ENCODE measurements at places on chromosomes 4 and X. TPM values are rescaled to one million over a fixed set of nuclear protein-coding genes. Genes with fewer than 3 reads are reported as not detected.

DNA sequence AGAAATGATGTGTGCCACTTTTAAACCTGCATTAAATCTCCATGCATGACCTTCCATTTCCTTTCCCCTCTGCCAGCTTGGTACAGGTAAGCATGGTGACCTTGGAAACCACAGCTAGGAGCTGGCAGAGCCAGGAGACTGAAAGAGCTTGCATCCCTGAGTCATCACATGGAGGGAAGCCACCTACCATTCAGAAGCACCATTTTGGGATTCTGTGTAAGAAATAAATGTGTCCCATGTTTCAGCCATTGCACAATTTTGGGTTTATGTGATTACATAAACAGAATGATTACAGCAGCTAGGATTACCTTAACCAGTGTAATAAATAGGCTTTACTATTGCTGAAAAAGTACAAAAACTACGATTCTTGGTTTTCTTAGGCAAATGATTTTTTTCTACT, 17.3 kb upstream of the CCDC149 start:
- DNase-seq: no peak

GRCh38 chr4:62133977-62134376, 933.9 kb downstream of the ADGRL3 start:
- no peak for DNase-seq

- no peak for DNase-seq
These were observed 999 bp downstream of the ZNF518B start for GRCh38 chr4:10456260-10456594.

PTTG2 gene
- not detected for polyA plus RNA-seq

DNA sequence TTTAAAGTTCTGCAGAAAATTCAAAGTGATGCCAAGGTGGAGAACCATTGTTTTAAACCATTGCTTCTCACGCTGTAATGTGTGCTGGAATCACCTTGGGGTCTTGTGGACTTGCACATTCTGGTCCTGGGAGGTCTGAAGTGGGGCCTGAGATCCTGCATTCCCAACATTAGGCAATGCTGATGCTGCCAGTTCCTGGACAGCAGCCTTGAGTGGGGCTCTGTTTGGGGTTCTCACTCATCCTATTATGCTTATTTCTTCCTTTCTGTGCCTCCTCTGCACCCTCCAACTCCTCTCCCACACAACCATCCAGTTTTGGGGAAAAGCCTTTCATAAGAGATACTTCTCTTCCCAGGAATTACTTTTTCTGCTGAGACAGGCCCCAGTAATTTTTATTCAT, 44.2 kb upstream of the RASSF6 start:
- DNase-seq: no peak

GRCh38 chrX:136931661-136932060, 51.1 kb upstream of the RBMX start:
- DNase-seq: no peak

MAGEE1 gene
- 0.57 TPM for polyA plus RNA-seq

GRCh38 chrX:47564438-47565085, 3.6 kb downstream of the ARAF start:
- no peak for DNase-seq

ELOVL6 gene
- polyA plus RNA-seq: 21.1 TPM

DNA sequence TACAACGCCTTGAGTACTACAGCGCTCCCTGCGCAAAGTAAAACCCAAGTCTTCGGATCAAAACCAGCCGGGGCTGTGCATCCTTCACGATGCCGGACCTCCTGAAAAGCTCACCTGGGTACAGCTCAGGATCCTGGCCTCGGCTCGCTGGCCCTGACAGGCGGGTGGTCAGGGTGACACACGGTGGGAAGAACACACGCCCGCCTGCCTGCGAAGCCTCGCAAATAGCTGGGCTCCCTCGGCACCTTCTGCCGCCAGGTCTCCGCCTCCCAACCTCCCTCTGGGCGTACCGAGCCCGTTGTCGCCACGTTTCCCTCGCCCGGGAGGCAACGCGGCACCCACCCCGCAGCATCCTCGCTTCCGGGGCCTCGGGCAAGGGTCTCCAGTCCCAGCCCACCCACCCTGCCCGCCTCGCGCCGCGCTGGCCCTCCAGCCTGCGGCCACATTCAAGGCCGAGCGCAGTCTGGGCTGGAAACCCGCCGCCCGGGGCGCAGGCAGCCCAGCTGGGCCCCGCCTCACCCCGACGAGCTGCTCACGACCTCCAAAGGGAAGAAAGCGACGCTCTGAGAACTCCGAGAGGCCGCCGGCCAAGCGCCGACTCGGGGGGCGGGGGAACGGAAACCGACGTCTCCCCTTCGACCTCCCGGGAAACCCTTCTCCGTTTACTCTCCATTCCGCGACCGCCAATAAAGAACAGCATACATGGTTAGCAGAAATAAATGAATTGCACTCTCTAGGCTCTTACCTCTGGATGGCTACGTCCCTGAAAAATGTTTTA, 511 bp downstream of the PPM1K start:
- no peak for DNase-seq

GRCh38 chr4:1683736-1684505, at the start of gene FAM53A:
Gene FAM53A, minus strand, starts transcription at chr4:1684313. Its CDS starts 15,572 bp downstream, at chr4:1668741.
- DNase-seq: peak; percentile 92

GRCh38 chrX:50698944-50699343, 115.0 kb downstream of the SHROOM4 start:
- no peak for DNase-seq

GRCh38 chrX:29447867-29448266, 767.5 kb upstream of the MAGEB2 start:
- no peak for DNase-seq

DNA sequence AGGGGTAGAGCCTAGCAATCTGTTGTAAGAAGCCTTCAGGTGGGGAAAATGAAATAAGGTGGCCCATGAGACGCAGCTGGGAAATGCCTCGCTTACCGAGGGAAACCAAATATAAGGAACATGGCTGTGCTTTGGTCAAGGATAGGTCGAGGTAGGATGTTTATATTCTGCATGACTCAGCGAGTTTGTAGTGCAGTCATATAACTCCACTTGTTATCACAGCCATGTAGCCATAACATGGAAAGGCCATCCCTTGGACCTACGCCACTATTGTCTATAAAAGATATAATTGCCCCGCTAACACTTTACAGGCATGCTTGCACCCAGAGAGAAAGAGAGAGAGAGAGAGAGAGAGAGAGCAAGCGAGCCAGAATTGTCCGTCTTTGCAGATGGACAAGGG, 80.9 kb upstream of the GLRA2 start:
- DNase-seq: no peak

- no peak for DNase-seq
These were observed 26.4 kb upstream of the ARSJ start for GRCh38 chr4:114005569-114006442.

PROM1 gene
- polyA plus RNA-seq: 6.7 TPM

GRCh38 chr4:182074139-182074538, 169.1 kb upstream of the TENM3 start:
- peak; percentile 8 for DNase-seq

DNA sequence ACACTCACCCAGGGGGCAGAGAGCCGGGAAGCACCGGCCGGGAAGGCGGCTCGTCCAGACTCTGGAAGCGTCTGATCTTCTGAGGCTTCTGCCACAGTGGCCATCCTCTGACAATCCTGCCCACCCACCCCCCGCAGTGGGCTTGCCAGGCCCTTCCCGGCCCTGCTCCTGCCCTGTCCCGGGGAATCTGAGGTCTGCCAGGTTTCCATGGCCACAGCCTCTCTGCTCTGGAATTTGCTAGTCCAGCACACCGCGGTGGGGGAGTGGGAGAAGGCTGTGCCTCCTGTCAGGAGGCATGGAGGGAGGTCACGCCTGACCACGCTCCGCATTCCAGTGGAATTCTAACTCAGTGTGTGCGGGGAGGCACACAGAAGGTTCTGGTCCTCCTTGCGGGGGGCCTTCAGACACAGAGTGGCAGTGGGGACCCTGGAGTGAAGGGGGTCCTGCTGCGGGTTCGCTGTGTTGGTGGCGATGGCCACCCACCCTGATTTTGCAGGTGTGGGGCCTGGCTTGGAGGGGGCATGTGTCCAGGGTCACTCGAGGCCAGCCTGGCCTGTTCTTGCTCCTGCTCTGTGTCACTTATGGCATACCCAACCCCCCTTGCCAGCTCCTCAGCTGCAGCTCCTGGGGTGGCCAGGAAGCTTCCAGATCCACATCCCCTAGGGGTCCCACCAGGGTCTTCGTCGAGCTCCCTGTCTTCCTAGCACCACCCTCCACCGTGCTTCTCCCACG, 55.6 kb upstream of the ADRA2C start:
- DNase-seq: peak; percentile 33

- peak; percentile 57 for DNase-seq
These were observed at the start of gene FRMPD3 for GRCh38 chrX:107448998-107449835. Gene FRMPD3, plus strand, starts transcription at chrX:107449652. Its CDS starts 76,937 bp downstream, at chrX:107526589.

DNA sequence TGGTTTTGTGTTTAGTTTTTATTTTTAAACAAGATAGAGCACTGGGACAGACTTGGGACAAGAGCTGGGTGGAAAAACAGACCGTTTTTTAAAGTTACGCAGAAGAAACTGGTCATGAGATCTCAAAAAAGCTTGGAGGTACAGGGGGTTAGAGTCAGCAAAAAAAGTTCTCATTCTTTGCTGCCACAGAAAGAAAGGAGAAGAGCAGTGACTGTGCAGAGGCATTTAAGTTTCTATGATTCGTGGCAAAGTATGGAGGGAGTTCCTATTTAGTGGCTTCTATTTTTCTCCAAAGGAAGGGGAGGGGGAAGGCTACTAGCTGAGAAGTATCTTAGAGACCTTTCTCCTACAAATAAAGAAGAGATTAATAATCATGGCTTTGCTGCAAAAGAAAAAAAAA, 68.3 kb downstream of the MANBA start:
- no peak for DNase-seq

C4orf50 gene
- polyA plus RNA-seq: 0.02 TPM

- no peak for DNase-seq
These were observed 23.5 kb downstream of the CD99 start for GRCh38 chrX:2714551-2714950.

- DNase-seq: no peak
These were observed 58.0 kb downstream of the RHOH start for GRCh38 chr4:40254608-40255392.

DNA sequence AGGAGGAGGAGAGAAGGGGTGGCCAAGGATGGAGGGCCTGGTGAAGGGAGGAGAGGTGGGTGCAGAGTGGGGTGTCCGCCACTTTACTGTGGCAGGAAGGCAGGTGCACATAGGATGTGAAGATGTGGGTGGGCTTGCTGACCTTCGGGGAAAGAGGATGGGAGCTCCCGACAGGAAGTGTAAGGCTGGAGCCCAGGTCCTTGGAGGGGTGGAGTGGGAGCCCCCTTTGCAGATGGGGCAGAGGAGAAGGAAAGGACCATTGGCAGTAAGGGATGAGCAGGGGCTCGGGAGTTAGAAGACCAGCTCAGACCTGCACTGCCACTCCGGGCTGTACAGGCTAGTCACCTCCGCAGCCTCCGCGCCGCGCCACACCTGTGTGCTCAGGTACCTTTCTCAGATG, 89.5 kb downstream of the EVC start:
- no peak for DNase-seq

GAGE10 gene
- not detected for polyA plus RNA-seq

- DNase-seq: no peak
These were observed 16.9 kb downstream of the SSX5 start for GRCh38 chrX:48179691-48180090.

WAS gene
- polyA plus RNA-seq: 14.7 TPM

DNA sequence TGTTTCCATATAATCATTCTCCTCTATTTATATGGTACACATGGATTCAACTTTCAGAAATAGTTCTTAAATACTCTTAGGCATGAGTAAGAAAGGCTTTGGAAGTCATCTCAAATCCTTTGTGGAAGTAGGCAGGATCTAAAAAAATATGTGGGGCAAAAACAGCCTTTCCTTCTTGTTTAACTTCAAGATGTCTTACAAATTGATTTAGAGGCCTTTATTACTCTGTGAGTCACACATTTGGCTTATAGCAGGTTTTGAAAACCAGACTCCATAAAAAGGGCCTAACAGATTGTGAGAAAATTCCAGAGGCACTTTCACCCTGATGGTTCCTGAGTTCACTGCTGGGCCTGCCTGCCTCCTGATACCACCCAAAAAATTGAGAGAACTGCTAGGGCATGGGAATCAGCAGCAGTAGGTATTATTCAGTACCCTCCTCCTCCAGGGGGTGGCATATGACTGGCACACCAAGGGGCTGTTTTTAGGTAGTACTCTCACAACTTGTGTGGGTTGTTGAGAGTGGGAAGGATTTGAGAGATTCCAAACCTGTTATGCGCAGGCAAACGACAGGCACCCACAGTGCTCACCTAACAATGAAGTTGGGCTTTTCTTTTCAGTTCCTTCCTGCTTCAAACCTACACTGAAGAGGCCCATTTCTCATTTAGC, 162.7 kb upstream of the MBNL3 start:
- DNase-seq: no peak

GPR34 gene
- 4.6 TPM for polyA plus RNA-seq

DNA sequence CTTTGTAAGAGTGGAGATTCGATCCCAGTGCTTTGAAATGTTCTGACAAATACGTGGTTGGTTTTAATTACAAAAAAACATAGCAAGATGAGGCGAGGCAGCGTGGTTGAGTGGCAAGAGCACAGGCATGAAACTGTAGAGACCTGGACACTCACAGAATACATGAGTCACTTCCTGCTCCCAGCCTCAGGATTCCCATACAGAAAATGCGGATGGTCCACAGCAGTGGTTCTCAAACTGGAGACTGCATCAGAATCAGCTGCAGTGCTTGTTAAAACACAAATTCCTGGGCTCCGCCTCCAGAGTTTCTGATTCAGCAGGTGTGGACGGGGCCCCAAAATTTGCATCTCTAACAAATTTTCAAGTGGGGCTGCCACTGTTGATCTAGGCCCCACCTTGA, 10.1 kb downstream of the OTOP1 start:
- no peak for DNase-seq

- DNase-seq: no peak
These were observed 231.7 kb downstream of the FBXW7 start for GRCh38 chr4:152304220-152304619.

DNA sequence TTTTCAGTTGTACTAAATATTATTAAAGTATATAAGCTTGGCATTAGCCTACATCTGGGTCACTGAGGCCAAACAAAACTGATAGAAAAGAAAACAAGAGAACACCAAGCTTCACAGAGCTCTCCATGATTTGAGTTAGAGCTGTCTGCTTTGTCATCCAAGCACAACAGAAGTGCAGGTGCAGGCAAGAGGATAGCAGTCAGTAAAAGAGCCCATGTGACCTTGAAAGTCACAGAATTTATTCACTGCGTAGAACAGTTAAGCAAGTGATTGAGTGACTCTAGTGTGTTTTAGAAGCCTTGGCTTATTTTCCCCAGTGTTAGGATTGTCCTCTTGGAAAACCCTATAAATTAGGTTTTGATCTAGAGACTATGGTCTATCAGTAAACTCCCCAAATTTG, 49.4 kb upstream of the PRDM5 start:
- DNase-seq: no peak

CXCL11 gene
- polyA plus RNA-seq: 1.6 TPM

DNA sequence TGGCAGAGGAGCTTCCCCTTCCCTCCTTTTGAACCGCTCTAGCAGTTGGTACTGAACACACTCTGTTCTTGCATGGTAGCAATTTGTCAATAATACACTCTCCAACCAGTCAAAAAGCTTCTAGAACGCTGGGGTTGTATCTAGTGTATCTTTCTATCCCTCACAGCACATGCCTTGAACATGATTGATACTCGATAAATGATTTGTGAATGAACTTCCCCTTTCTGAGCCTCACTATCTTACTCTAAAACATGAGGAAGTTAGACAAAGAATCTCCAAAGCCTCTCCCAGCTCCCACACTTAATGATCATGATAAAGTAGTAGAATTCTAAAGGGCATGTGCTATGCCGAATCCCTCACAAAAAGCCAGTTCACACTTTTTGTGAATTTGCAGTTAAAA, 64.4 kb downstream of the DLG3 start:
- no peak for DNase-seq
